ENCODE measurements at places on chromosomes 5 and 9.

- peak; percentile 61 for DNase-seq
These were observed 5.7 kb upstream of the SEC16A start for GRCh38 chr9:136488247-136489214.

- no peak for DNase-seq
These were observed 212.9 kb downstream of the MARCHF11 start for GRCh38 chr5:15966651-15967050.

GRCh38 chr9:80885894-80886293 is 803.5 kb downstream of the TLE1 start:
- DNase-seq, result no peak

GRCh38 chr5:32339198-32339597 is 26.5 kb upstream of the MTMR12 start:
- no peak for DNase-seq

GRCh38 chr5:157352756-157353340 is 86.9 kb downstream of the CYFIP2 start:
- DNase-seq, result no peak

Measured in stimulated activated CD8-positive, alpha-beta memory T cell treated with anti-CD3 and anti-CD28 coated beads, Interleukin-15, amount 100 ng/mL, for 1 hour (primary cell).